Foreskin keratinocyte (primary cell): ENCODE measurements at places on chromosomes 1 and 21. TPM values are rescaled to one million over a fixed set of nuclear protein-coding genes. Genes with fewer than 3 reads are reported as not detected.

The LCE1E gene
- 0.59 and 1.1 TPM in 2 replicates for polyA plus RNA-seq

The SLC44A3 gene
- polyA plus RNA-seq = 2.1 and 2.8 TPM in 2 replicates

The SMCP gene
- not detected in 2 replicates for polyA plus RNA-seq

The ATAD3B gene
- polyA plus RNA-seq = 53.9 and 57.4 TPM in 2 replicates

The PIGR gene
- not detected in 2 replicates for polyA plus RNA-seq

The PTAFR gene
- polyA plus RNA-seq = 3.5 and 3.9 TPM in 2 replicates

The GBP4 gene
- 0.01 TPM in 2 replicates for polyA plus RNA-seq

The C4BPB gene
- not detected in 2 replicates for polyA plus RNA-seq

The DIRAS3 gene
- 0.16 and 0.22 TPM in 2 replicates for polyA plus RNA-seq

The PALMD gene
- polyA plus RNA-seq = 0.60 and 0.66 TPM in 2 replicates

The OR10J4 gene
- polyA plus RNA-seq = not detected in 2 replicates

The PTGS2 gene
- polyA plus RNA-seq = 5.6 and 7.2 TPM in 2 replicates

The OPRD1 gene
- not detected in 2 replicates for polyA plus RNA-seq

GRCh38 chr21:41419921-41420862, 5.8 kb upstream of the MX1 start:
- DNase-seq = peak; percentile 87

- DNase-seq = no peak
Observed at GRCh38 chr1:17880449-17880848, 125.3 kb downstream of the ACTL8 start.

GRCh38 chr21:41783476-41784180, 16.8 kb upstream of the RIPK4 start:
- DNase-seq = peak; percentile 92

- DNase-seq = no peak
Observed at GRCh38 chr1:32928715-32929114, 27.5 kb upstream of the TMEM54 start.

GRCh38 chr1:175211656-175212055, 19.1 kb upstream of the KIAA0040 start:
- no peak for DNase-seq

- DNase-seq = no peak
Observed at GRCh38 chr1:165527251-165528007, 16.4 kb upstream of the LRRC52 start.

GRCh38 chr21:14753466-14754258, 207.5 kb upstream of the SAMSN1 start:
- no peak for DNase-seq

GRCh38 chr1:179788259-179788658, 45.2 kb downstream of the FAM163A start:
- no peak for DNase-seq

GRCh38 chr1:234608025-234608910, 1.7 kb downstream of the IRF2BP2 start:
- DNase-seq = peak; percentile 93

GRCh38 chr21:36254106-36254941, 65.7 kb upstream of the MORC3 start:
- DNase-seq = no peak

DNA sequence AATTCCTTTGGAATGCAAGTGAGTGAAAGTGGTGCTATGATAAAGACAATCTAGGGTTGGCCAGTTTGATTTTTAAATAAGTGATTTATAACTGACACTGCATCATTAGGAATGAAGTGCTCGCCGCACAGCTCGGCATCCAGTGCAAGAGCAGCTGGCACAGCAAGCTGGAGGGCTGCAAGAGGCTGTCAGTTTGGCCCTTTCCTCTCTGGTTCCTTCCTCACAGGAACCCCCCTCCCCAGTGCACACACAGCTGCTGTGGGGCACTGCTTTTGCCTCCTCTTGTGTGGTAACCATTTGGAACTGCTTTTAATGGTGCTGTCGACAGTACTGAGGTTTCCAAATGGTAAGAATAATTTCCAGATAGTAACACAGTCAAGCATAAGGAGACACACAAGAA, 10.4 kb upstream of the BCAR3 start:
- DNase-seq = no peak

DNA sequence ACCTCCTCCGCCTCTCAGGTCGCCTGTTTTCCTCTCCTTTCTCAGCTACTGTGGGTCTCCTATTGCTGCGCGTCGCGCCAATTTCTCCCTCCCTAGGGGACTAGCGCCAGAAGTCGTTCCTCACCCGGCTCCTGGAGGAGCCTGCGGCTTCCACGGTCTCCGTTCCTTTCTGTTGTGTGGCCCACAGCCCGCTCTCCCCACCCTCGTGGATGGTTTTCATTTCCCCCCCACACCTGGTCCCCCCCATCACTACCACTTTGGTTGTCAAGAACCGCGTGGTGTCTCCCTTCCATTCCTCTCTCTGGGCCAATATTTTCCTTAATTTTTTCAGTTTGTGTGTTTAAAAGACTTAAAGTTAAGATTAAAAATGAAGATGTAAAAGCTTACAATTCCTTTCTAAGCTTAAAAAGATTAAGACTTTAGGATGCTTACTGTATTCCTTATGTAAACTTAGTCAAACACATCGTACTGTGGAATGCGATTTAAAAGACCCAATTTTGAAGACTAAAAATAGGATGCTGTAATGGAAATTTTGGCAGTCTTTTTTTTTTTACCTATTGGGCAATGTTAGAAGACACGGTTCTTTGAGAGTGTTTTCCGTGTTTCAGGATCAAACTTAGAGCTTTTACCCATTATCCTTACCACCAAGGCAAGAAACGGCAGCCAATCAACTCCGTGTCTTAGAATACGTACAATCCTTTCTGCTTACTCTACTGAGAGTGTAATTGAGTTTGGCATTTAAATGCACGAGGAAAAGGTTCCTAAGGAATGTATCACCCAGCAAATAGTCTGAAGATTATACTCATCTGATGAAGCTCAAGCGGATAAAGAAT, 773 bp downstream of the CNST start:
- DNase-seq = peak; percentile 78

DNA sequence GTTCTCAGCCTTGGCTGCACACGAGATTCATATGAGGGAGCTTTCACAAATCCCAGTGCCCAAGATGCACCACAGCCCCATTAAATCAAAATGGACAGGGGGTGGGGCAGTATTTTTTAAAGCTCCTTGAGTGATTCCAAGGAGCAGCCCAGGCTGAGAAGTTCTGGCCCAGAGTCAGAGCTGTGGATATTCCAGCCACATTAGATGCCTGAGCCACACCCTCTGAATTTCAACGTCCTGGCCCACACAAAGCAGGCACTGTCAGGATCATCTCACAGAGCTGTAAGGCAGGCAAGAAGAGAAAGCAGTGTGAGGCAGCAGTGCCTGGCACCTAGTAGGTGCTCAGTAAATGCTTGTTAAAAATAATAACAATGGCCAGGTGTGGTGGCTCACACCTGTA, 37.4 kb downstream of the PAX7 start:
- peak; percentile 23 for DNase-seq

DNA sequence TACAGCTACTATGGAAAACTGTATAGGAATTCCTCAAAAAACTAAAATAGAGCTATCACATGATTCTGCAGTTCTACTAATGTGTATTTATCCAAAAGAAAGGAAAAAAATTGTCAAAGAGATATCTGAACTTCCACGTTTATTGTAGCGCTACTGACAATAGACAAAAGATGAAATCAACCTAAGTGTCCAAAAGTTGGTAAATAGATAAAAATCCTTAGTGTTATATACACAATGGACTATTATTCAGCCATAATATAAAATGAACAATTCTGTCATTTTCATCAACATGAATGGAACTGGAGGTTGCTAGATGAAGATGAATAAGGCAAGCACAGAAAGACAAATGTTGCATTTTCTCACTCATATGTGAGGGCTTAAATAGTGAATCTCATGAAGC, 1492.1 kb downstream of the MRPL39 start:
- no peak for DNase-seq

- no peak for DNase-seq
Observed at GRCh38 chr1:16464917-16465625, 24.5 kb downstream of the NECAP2 start.

DNA sequence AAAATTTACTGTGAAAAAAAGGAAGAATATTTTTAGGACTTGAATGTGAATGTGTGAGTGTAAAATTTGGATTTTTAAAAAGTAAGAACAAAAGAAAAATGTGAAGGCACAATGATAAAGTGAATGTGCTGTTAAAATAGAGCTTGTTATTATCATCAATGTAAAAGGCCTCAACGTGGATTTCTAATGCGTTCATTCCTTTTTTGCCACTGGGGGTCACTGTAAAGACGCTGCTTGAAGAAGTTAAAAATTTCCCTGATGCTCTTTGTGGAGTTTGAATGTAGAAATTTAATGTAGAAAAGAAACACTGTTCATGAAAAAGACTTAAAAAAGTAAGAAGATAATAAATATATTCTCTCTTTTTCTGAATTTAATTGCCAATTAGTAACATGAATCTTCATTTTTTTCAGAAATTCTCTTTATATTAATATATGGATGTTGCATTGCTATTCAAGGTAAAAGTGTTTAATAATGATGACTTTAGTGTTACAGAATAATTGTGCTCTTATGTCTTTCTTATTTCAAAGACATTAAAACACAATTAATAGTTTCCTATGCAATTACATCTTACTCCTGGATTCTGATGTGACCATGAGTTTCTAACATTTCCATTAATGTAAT, 161.5 kb downstream of the DNM3 start:
- DNase-seq = peak; percentile 40

DNA sequence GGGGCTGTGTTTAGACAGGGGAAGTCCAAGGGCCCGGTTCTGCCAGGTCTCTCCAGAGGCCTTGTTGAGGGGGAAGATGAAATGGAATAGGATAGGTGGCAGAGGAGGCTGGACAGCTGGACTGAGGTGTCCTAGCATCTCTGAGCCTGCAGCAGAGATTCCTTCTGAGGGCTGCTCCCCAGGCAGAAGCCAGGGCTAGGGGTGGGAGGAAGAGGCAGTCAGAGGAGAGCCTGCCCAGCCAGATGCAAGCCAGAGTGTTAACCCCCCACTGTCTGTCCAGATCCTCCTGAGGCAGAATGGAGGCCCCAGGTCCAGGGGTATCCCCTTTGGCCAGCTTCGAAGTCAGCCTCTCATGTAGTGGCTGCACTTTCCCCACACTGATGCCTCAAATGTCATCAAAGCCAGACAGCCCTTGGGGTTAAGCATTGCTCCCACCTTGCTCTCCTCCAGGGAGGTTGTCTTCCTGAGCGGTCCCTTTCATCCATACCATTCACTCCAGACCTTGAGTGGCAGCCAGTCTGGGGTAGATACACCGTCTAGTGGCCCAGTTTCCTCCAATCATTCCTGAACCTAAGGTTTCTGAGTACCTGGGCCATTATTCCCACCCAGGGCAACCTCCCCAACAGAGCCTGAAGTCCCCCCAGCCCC, 1.7 kb downstream of the CSF1 start:
- no peak for DNase-seq

GRCh38 chr21:16900685-16901084, 612.2 kb upstream of the CXADR start:
- DNase-seq = no peak

- no peak for DNase-seq
Observed at GRCh38 chr1:31621498-31621820, 4.0 kb downstream of the HCRTR1 start.

GRCh38 chr1:14369526-14370213, 228.8 kb upstream of the KAZN start:
- no peak for DNase-seq
